ENCODE measurements at places on chromosomes 5 and 9. TPM values are rescaled to one million over a fixed set of nuclear protein-coding genes. Genes with fewer than 3 reads are reported as not detected.

- H3K4me1 ChIP-seq, result peaks cover 6% of the 10 kb centered on the region
- peak; percentile 25 for DNase-seq
- H3K27me3 ChIP-seq, result no peaks in the 10 kb centered on the region
- H3K36me3 ChIP-seq, result no peaks in the 10 kb centered on the region
- peak overlapping the region; percentile 34 for H3K27ac ChIP-seq
Observed at GRCh38 chr5:65760504-65761275, 38.7 kb downstream of the NLN start.

DNA sequence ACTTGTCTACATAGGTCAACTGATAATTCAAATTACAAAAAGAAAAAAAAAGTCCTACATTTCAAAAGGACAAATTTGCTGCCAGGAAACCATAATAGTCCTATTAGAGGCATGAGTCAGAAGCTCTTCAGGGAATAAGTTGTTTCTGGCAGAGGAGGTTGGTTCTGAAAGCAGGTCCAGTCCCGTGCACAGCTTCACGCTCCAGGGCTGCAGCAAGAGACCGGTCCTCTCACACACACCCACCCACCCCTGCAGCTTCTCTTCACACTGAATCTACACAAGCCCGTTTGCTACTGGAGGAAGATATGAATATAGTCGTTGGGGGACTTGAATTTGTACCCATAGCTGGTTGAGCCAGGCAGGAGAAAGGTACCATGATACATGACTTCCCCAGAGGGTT, 36.9 kb upstream of the SLC1A3 start:
- no peak overlapping the region for H3K4me3 ChIP-seq
- no peaks in the 10 kb centered on the region for H3K36me3 ChIP-seq
- no peaks in the 10 kb centered on the region for H3K27me3 ChIP-seq
- DNase-seq, result no peak

DNA sequence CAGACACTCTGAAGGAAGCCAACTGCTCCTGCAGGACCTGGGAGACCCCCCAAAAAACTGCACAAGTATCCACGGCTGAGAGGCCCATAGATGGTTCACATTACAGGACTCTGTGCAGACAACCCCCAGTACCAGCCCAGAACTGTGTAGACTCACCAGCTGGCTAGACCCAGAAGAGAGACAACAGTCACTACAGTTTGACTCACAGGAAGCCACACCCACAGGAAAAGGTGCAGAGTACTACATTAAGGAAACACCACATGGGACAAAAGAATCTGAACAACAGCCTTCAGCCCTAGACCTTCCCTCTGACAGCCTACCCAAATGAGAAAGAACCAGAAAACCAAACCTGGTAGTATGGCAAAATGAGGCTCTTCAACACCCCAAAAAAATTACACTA, 281.2 kb upstream of the RGMB start:
- no peaks in the 10 kb centered on the region for H3K27me3 ChIP-seq
- H3K36me3 ChIP-seq, result no peaks in the 10 kb centered on the region
- no peak overlapping the region for H3K27ac ChIP-seq
- no peaks in the 10 kb centered on the region for H3K4me1 ChIP-seq
- no peak for DNase-seq

FOXD4 gene
- not detected for total RNA-seq

- no peak for DNase-seq
- H3K4me3 ChIP-seq, result peak overlapping the region; percentile 34
- peak overlapping the region; percentile 44 for H3K27ac ChIP-seq
- peaks cover 2% of the 10 kb centered on the region for H3K4me1 ChIP-seq
- no peaks in the 10 kb centered on the region for H3K27me3 ChIP-seq
- peaks cover 2% of the 10 kb centered on the region for H3K36me3 ChIP-seq
Observed at GRCh38 chr9:68781928-68782327, 76.9 kb downstream of the PIP5K1B start.

UBE2QL1 gene
- not detected for total RNA-seq

GRCh38 chr9:92706218-92706940, 36.4 kb upstream of the IPPK start:
- no peak overlapping the region for H3K4me3 ChIP-seq
- no peaks in the 10 kb centered on the region for H3K27me3 ChIP-seq
- peak overlapping the region; percentile 77 for H3K27ac ChIP-seq
- DNase-seq, result no peak
- peaks cover 8% of the 10 kb centered on the region for H3K4me1 ChIP-seq
